ENCODE measurements at places on chromosomes 7 and 10.

GRCh38 chr10:49577182-49577925 lies 32.8 kb upstream of the SLC18A3 start:
- no peak for DNase-seq

DNA sequence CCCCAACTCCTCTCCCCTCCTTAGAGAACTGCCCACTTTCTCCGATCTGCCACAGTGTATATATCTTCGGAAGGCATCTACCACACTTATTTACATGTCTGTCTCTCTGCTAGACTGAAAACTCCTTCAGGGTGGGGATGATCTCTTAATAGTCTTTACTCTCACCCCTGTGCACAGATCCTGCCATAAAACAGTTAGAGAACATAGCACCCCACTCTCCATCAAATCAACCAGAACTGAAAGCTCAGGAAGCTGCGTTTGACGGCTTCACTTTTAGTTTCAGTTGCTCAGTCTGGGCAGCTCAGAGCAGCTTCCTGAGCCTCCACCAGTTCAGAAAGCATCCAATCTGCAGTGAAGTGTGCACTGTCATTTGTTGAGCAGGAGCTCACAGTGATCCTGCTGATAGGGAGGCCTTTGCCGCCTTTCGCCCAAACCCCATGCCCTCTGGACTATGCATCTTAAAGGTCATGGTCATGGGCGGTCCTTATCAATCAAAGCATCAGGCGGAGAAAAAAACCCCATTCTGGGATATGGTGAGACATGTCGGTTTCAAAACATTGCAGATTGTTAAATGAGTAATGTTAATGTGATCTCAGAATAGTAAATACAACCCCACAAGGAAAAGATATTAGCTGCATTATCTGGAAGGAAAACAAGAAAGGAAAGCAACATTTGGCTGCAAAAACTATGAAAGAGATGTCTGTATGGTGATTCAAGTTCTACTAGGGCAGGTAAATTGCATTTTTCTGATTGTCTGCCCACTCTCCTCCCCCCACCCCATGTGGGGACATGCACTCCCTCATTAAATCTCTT lies 167.1 kb upstream of the ADO start:
- DNase-seq, result no peak

- no peak for DNase-seq
Observed at GRCh38 chr7:27194686-27195379, 5.1 kb downstream of the HOXA13 start.

- peak; percentile 56 for DNase-seq
Observed at GRCh38 chr10:60139798-60140566, 233.6 kb upstream of the CCDC6 start.

GRCh38 chr7:81285142-81285871 lies 366.5 kb upstream of the SEMA3C start:
- DNase-seq, result peak; percentile 53

DNA sequence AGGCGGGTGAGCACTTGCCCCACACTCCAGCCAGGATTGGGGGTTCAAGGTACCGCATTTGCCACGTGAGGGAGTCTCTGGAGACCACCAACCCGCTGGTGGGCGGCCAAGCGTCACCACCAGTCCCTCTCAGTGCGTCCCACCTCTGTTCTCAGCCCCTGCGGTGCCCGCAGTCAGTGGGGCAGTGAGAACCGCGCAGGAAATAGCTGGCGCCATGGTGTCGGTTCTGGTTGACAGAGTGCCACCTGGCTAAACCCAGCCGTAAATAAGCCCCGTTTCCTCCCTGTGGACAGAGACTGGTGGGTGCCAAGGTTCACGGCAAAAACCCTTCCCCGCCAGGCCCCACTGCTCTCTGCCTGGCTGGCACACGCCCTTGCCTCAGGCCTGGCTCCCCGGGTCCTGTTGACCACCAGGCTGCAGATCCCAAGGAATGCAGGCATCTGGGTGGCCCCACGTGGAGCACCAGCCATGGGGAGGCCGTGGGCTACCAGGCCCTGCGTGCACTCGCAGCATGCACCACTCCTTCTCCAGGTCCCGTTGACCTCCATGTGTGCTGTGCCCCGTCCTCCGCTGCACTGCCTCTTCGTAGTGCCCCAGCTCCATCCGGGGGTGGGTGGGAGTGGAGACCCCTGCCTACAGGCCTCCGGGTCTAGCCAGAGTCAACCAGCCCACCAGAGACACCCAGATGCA lies 140.0 kb downstream of the LHPP start:
- DNase-seq, result no peak

GRCh38 chr10:73131301-73131700 lies 21.0 kb downstream of the NUDT13 start:
- DNase-seq, result no peak

- DNase-seq, result no peak
Observed at GRCh38 chr7:129069021-129069420, 14.1 kb upstream of the TNPO3 start.

- DNase-seq, result no peak
Observed at GRCh38 chr10:128296253-128297007, 170.2 kb upstream of the MKI67 start.

- DNase-seq, result no peak
Observed at GRCh38 chr10:776772-777171, 87.3 kb upstream of the DIP2C start.

DNA sequence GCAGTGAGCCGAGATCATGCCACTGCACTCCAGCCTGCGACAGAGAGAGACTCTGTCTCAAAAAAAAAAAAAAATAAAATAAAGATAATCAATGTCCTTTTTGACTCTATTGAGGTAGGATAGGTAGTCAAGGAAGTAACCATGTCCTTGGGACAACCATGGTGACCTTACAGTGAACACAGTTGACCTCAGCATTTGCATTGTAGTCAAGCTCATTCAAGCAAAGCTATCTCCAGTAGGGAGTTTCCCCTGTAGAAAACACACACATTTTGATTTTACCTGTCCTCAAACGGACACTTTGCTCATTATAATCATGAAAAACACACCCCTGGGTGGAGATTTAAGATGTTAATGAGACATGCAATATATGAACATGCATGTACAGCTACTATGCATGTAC lies 171.7 kb downstream of the KIF20B start:
- DNase-seq, result no peak

DNA sequence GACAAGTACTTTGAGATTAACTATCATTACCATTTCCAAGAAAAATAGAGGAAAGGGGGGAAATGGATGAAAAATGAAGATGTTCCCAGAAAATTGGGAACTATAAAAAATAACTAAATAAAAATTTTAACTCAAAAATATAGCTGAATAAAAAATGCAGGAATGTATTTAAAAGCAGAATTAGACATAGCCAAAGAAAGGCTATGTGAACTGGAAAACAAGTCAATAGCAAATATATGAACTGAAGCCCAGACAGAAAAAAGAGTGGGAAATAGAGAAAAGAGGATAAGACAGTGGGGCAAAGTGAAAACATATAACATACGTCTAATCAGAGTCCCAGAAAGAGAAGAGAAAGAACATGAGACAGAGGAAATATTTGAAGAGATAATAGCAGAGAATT lies 10.3 kb downstream of the PPP1R3C start:
- DNase-seq, result no peak

DNA sequence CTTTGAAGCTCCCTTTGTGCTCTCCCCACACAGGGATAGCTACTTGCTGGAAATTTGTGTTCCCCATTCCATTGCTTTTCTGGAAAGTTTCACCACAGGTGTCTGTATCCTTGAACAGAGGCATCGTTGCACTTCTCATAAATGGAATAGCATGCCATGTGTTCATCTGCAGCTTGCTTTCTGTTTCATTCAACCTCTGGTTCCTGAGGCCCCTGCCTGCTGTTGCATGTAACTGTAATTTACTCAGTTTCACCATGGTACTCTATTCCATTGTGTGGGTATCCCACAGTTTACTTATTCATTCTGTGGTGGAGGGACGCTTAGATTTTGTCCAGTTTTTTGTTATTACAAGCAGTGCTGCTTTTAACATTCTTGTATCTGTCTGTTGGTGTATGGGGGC lies 32.0 kb downstream of the EEPD1 start:
- no peak for DNase-seq

- DNase-seq, result no peak
Observed at GRCh38 chr10:21090609-21091082, 193.5 kb upstream of the NEBL start.

DNA sequence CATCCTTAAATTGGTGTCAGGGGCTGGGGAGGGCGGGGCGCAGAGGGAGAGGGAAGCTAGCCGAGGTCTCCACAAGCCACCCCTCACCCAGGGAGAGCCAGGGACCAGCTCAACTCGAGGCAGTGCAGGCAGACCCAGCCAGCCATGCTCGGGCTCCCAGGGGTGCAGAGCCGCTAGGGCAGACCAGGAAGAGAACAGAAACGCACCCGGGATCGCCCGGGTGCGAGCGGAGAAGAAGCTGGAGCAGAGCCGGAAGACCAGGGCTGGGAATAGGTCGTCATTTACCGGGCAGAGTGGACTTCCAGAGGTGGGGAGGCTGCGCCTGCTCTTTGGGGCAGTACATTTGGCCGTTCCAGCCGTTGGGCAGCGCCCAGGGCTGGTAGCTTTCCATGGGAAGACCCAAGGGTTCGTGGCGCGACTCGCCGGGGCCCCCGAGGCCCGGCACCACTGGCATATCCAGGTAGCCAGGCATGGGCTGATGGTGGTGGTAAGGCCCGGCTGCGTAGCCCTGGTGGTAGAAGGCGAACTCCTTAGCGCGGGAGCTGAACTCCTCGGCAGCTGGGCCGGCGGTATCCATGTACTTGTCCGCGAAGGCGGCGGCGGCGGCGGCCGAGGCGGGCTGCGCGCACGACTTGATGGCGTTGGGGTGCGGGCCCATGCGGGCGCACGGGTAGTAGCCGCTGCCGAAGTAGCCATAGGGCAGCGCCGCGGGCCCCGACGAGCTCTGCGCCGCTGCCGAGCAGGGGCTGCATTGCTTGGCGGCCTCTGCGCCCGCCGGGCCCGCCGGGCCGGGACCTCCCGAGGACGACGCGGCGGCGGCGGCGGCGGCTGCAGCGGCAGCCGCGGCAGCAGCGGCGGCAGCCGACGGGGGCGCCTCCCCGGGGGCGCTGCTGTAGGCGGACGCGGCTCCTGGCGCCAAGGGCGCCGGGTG lies 755 bp downstream of the HOXA13 start:
- DNase-seq, result no peak
